ENCODE measurements at places on chromosomes 2 and 18.

DNA sequence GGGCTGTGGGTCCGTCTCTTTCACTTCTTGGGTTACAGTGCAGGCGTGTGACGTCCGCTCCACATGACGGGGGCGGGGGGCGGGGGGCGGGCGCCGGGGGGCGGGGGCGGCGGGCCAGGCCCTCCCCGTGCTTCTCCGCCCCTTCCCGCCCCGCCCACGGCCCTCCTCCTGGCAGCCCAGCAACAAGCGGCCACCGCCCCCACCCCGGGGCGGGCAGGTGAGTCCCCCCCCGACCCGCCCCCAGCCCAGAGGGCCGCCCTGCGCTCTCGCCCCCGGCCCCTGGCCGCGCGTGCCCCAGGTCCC, 3.6 kb downstream of the ZNF516 start:
- no peak for DNase-seq

DNA sequence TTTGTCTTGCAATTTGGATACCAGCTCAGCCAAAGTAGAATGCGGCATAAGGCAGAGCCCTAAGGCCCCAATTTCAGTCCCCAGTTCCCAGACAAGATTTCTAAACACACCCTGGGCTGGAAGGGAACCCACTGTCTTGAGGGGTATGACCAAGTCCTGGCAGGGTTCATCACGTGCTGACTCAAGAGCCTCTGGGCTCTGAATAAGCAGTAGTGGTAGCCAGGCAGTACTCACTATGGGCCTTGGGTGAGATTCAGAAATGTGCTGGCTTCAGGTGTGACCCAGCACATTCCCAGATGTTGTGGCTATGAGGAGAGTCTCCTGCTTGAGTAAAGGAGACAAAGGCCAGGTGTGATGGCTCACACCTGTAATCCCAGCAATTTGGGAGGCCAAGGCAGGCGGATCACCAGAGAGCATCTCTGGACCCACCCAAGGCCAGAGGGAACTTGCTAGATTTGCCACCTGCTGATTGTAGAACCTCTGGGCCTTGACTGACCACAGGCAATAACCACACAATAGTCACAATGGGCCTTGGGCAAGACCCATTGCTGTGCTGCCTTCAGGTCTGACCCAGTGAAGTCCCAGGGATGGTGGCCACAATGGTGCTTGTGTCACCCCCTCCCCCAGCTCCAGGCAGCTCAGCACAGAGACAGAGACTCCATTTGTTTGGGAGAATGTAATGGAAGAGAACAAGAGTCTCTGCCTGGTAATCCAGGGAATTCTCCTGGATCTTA, 74.9 kb downstream of the ATL2 start:
- no peak for DNase-seq

GRCh38 chr2:118841450-118841827, 6.0 kb downstream of the EN1 start:
- no peak for DNase-seq

DNA sequence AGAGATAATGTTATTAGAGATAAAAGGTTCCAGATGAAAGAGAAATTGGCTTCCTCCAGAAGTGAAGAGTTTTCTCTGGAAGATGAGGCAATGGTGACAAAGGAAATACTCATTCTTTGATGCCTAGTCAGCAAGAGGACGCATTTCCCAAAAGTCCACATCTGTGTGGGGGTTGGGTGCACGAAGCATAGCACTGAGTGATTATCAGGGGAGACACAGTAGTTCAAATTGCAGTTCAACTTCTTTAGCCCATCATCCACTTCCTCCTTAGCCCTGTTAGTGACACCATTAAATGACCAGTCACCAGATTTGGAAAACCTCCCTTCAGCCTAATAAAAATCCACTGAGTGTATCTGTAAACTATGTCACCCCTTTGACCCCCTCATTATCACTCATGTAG, 80.9 kb upstream of the PHLPP1 start:
- DNase-seq, result no peak

GRCh38 chr2:27653397-27653796, 10.0 kb downstream of the SUPT7L start:
- no peak for DNase-seq

- no peak for DNase-seq
These were observed 90.8 kb downstream of the WDSUB1 start for GRCh38 chr2:159195697-159196096.

- DNase-seq, result peak; percentile 47
These were observed 492.0 kb downstream of the TNS1 start for GRCh38 chr2:217510771-217511291.

- DNase-seq, result no peak
These were observed 8.9 kb downstream of the HNRNPA3 start for GRCh38 chr2:177221534-177221933.

DNA sequence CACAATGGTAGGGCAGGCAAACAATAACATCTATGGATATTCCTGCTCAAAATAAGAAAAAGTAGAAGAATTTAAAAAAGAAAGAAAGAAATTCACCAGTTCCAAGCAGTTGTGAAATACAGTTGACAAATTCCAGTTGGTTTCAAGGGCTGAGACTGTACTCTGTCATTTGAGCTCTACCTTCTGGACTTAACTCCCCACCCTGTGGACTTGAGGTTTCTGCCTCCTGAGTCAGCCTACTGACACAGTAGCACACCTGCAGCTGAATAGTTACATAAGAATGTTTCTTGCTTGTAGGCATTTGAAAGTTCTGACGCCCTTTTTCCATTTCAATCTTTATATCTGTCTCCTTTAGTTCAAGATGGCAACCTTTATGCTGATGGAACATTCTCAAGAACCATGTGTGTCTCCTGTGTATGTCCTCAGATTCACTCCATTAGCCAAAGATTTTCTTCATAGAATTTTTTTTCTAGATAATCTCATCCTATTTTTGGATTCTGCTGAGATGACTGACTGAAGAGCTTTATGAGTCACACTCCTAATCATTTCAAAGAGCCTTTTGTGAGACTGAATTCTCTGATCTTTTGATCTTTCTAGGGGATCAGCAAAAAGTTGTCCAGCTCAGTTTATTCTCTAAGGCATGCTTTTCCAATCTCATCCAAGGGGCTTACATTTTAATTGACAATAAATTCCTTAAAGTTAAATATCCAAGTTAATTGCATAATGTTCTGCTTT, 19.1 kb downstream of the NETO1 start:
- peak; percentile 33 for DNase-seq

- DNase-seq, result no peak
These were observed 81.2 kb downstream of the UGGT1 start for GRCh38 chr2:128172191-128172590.

DNA sequence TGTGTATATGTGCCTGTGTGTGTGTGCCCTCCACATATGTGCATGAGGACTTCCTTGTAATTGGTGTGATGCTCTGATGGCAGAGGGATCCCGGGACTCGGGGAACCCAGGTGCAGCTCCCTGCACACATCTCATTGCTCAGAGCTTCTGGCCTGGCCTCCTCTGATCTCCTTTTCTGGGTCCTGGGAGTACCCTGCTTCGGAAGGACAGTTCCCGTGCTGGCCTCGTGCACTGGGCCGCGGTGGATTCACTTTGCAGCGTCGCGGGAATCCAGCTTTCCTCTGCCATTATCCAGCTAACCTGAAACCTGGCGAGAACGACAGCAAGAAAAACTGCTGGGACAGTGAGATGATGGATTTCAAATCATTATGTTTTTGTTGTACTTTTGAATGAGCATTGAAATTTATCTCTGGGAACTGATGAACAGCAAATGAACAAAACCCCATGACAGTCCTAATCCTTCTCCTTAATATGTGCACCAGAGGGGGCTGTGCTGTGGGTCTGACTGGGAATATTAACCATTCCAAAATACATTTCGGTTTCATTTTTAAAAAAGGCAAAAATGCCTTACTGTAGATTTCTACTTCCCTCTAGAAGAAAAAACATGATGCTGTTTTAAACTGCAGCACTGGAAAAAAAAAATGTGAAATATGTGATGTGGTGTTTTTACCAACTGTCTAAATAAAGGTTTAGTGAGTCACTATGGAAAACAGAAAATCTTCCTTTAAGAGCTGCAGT, 78.2 kb downstream of the PTGR3 start:
- DNase-seq, result no peak

DNA sequence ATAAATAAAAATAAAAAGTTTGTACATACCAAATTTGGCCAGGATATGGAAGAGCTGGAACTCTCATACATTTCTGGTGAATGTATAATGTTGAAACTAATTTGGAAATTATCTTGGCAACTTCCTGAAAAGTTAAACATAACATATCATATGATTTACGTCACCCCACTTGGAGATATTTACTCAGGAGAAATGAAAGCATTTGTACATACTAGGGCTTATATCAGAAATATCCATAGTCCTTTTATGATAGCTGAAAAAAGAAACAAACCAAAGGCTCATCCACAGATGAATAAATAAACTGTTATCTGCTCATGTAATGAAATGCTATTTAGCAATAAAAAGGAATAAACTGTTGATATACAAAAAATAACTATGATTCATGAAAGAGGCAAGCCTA, 318.2 kb upstream of the NRXN1 start:
- DNase-seq, result no peak

DNA sequence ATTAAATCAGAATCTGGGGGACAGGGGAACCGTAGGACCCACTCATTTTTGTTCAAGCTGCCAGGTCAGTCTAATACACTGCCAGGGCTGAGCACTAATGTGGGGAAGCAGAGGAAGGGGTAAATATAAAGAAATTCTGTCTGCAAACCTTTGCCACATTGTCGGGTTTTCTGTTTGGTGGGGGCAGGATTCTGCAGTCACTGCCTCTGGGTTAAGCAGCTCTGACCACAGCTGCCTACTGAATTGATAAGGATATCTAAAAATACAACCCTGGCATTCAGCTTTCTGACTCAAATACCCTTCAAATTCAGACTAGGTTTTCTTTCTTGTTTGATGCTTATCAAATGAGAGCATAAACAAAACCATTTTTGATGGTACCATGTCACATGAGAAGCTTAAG, 6.0 kb downstream of the DNER start:
- DNase-seq, result no peak

Data from SW 1271 (cell line).